ENCODE measurements at places on chromosomes 1 and 21.

DNA sequence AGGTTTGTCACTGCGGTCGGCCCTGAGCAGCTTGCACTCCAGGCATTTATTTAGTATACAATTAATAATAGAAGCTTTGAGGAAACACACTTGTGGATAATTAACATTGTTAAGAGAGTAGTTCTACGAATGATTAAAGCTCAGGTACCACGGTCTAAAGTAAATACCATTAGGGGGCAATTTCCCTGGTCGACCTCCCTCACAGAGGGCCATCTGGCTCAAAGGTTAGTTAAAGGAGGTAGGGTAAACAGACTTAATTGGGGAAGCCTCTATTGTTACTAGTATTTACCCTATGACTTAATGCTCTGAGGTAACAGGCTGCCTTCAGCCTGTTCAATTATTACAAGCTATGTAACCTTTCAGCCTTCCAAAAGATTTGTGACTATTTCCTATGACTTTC lies 122.3 kb upstream of the SLC44A3 start:
- no peak for DNase-seq

DNA sequence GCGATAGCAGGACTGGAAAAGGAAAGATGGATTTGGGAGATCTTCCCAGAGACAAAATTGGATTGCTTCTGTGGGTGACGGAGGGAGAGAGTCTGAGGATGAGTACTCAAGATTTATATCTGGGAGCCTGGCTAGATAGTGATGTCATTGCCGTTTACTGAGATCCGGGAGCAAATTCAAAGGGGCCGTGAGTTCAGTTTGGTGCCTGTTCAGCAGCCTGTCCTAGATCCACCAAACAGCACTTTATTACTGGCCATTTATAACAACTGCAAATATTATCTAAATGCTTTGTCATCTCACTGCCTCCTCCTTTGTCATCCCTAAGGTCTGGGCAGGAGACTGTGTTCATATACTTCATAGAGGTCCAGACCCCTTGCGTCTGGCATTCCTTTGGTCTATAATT lies 29.2 kb downstream of the MAPKAPK2 start:
- no peak for DNase-seq

- no peak for DNase-seq
These were observed 54.9 kb upstream of the EDN2 start for GRCh38 chr1:41539418-41539805.

GRCh38 chr1:195569934-195570333 lies 1038.3 kb downstream of the KCNT2 start:
- no peak for DNase-seq

- no peak for DNase-seq
These were observed 253.6 kb downstream of the HMCN1 start for GRCh38 chr1:185987611-185988321.

- DNase-seq = no peak
These were observed 11.5 kb upstream of the HCRTR1 start for GRCh38 chr1:31605908-31606427.

DNA sequence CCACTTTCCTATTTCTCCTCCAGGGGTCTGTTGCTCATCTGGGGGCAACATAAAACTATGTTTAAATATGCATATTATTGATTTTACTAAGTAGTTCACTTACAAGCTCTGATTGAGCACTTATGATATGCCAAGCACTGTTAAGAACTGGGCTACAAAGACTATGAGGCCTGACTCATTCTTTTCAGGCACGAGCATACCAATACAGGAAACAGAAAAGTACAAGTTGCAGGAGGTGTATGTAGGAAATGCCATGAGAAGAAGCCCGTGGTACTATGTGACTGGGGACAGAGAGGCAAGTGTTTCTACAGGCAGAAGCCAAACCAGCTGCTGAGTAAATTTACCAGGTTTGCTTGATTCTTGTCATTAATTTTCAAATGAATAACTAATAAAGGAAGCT lies 120.4 kb upstream of the PTGFR start:
- DNase-seq = no peak

DNA sequence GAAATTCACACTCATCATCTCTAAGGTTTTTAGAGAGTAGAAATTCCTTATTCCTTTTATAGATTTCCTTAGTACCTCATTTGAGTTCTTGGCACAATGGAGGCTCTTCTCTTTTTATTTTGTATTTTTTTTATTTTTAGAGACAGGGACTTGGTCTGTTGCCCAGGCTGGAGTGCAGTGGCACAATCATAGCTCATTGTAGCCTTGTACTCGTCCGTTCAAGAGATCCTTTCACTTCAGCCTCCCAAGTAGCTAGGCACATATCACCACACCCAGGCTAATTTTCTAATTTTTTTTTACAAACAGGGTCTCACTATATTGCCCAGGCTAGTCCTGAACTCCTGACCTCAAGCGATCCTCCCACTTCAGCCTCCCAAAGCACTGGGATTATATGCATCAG lies 29.6 kb downstream of the RGL1 start:
- no peak for DNase-seq

- no peak for DNase-seq
These were observed at the start of gene DMRTB1 for GRCh38 chr1:53459321-53460175. TSS of gene DMRTB1 (plus strand) at chr1:53459399. CDS start at chr1:53459454, 55 bp downstream.

- peak; percentile 67 for DNase-seq
These were observed 2.4 kb downstream of the PARP1 start for GRCh38 chr1:226405411-226405988.

- no peak for DNase-seq
These were observed 121.6 kb upstream of the IRF2BP2 start for GRCh38 chr1:234731569-234732085.

- no peak for DNase-seq
These were observed 738 bp downstream of the INTS7 start for GRCh38 chr1:212034516-212035122.

DNA sequence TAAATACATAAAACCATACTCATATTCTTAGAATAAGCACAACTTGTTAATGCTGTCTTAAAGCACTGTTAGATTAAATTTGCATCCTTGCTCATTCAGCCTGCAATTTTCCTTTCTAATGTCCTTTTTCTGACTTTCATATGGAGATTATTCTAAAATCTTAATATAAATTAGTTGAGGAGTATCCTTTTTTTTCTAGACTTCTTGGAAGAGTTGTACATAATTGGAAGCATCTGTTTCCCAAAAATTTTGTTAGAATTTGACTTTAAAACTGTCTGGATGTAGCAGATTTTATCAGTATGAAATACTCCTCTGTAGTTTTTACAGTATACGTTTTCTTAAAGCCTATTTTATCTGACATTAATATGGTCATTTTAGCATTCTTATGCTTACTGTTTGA lies 9.7 kb downstream of the KIFAP3 start:
- DNase-seq = no peak

DNA sequence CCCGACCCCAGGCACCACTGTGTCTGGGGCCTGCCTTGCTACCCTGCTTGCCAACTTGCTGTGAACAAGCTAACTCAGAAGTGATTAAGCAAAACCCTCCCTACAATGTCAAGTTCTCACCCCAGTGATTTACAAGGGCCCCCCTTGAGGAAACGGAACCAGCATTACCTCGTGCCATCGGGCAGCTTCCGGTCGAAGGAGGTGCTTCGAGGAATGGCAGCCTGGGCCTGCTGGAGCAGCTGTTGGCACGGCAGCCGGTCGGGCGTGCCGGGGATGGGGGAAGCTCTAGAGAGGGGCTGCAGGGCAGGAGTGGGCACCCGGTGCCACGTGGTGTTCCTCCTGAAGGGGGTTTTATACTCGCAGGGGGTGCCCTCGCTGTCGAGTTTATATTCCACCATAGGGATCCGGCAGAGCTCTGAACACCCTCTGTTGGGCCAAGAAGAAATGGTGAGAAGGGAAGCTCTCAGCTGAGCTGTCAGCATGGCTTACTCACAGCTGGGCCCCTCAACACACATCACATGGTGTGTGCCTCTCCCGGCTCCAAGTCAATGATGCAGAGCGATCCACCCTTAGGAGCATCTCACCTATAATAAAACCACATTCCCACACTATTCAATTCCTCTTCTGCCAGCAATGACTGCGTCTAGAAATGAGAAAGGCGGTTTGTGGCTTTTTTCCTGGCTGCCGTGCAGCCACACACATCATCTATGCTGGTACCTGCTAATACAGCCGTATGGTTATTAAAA lies 184.4 kb downstream of the SIPA1L2 start:
- no peak for DNase-seq

GRCh38 chr1:150366416-150367296 lies 2.7 kb downstream of the RPRD2 start:
- peak; percentile 42 for DNase-seq

DNA sequence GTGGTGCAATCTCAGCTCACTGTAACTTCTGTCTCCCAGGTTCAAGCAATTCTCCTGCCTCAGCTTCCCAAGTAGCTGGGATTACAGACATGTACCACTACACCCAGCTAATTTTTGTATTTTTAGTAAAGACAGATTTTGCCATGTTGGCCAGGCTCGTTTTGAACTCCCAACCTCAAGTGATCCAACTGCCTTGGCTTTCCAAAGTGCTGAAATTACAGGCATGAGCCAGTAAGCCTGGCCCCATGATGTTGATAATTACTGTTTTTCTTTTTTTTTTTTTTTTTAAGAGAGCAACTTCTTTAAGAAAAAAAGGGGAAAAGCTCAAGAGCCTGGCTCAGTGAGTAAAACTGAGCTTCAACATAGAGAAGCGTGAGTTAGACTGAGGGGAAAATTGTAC lies 9.6 kb upstream of the SOAT1 start:
- no peak for DNase-seq

- DNase-seq = no peak
These were observed 48.7 kb downstream of the SPAG17 start for GRCh38 chr1:118136187-118136941.

DNA sequence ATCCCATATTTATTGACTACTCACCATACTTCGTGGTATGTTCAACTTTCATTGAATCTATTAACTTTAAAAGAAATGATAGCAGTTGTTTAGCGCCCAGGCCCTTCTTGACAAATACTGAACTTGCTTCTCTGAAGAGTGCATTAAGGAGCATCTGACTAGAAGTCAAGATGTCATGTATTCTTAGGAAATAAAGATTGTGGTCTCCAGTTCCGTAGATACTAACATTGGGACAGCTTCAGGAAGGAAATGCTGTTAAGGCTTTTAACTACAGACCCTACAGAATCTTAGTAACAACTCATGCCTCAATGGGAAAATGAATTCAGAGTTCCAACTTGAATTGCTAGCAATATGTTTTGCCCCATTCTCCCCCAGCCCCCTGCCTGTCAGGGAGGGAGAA lies 14.8 kb downstream of the LYST start:
- DNase-seq = no peak

GRCh38 chr1:172991674-172992400 lies 58.9 kb downstream of the TNFSF18 start:
- no peak for DNase-seq

- peak; percentile 46 for DNase-seq
These were observed 9.0 kb downstream of the CLDN19 start for GRCh38 chr1:42730988-42731387.

GRCh38 chr21:36034211-36034913 lies 26.0 kb downstream of the SETD4 start:
- no peak for DNase-seq

DNA sequence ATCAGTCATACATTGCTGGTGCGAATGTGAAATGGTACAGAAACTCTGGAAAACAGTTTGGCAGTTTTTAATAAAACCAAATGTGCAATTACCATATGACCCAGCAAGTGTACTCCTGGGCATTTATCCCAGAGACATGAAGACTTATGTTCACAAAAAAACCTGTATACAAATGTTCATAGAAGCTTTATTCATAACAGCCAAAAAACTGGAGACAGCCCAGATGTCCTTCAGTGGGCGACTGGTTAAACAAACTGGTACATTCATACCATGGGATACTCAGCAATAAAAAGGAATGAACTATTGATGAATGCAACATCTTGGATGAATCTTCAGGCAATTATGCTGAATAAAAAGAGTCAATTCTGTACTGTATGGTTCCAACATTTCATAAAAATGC lies 97.8 kb downstream of the DTL start:
- no peak for DNase-seq

- no peak for DNase-seq
These were observed 20.9 kb upstream of the RGS13 start for GRCh38 chr1:192615055-192615454.

DNA sequence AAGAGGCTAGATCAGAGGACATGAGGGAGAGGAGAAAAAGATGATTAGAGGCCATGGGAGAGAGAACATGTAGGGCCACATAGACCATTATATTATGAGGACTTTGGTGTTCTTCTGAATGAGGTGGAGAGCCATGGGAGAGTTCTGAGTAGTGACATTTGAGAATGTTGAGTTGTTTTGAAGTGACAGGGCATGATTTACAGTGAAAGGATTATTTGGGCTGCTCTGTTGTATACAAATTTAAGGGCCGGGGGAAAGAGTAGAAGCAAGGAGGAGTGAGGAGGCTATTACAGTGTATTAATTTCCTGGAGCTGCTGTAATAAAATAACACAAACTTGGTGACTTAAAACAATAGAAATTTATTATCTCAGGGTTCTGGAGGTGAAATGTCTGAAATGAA lies 102.5 kb upstream of the RGS4 start:
- DNase-seq = no peak

GRCh38 chr1:2611031-2611501 lies 21.8 kb downstream of the MMEL1 start:
- peak; percentile 48 for DNase-seq

DNA sequence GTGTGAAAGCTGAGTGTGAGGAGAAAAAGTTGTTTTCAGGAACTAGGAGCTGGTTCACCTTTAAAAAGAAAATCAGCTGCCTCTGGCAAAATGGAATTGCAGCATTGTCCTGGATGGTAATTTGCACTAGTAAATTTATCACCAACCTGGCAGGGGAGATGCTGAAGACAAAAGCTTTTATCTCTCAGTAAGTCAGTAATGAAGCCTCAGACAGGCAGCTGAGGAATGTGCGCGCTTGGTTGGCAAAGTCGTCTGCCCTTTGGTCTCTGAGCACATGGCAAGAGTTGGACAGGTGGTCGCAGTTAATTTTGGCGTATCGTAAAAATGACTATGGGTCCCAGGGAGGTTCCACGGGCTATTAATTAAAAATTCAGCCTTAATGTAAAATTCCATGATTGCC lies 131.9 kb downstream of the BACH1 start:
- no peak for DNase-seq

Data from erythroblast (primary cell).